ENCODE measurements at places on chromosomes 1 and 21.
A peak's percentile ranks its signal among the peaks of the same experiment; 100 is the strongest.

DNA sequence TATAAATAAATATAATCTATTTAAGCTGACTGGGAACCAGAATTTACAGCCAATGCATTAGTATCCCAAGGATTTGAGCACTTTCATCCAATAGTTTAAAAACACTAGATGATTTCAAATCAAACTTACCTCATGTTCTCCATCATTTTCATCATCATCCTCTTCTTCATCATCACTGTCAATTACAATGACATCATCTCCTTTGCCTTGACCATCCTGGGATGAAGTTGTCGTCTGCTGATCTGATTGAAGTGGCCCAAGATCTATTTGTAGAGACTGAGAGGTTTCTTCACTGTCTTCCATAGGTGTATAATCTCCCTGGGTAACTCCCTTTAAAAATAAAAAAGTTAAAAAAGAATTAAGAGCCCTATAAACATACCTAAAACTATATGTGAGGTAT, 47.7 kb downstream of the TPR start:
- DNase-seq, result no peak

DNA sequence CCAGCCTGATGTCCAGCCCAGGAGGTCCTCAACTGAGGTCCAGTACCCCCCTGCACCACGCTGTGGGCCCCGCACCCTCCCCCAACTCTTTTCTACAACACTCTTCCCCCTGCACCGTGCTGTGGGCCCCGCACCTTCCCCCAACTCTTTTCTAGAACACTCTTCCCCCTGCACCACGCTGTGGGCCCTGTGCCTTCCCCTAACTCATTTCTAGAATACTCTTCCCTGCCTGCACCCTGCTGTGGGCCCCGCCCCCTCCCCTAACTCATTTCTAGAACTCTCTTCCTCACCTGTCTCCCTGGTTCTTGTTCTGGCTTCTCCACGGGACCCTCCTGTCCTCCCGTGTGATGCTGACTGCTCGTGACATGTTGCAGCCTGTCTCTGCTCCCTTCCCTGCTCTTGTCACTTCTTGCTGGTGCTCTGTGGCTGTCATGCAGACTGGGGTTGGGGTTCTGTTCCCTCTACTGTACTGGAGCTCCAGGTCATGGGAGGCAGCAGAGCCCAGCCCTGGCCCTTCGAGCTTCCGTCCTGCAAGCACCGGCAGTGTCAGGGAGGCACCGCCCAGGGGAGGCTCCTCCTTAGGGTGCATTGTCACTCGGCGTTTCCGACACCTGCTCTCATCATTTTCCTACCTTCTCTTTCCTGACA, 160.1 kb upstream of the COL6A1 start:
- no peak for DNase-seq

DNA sequence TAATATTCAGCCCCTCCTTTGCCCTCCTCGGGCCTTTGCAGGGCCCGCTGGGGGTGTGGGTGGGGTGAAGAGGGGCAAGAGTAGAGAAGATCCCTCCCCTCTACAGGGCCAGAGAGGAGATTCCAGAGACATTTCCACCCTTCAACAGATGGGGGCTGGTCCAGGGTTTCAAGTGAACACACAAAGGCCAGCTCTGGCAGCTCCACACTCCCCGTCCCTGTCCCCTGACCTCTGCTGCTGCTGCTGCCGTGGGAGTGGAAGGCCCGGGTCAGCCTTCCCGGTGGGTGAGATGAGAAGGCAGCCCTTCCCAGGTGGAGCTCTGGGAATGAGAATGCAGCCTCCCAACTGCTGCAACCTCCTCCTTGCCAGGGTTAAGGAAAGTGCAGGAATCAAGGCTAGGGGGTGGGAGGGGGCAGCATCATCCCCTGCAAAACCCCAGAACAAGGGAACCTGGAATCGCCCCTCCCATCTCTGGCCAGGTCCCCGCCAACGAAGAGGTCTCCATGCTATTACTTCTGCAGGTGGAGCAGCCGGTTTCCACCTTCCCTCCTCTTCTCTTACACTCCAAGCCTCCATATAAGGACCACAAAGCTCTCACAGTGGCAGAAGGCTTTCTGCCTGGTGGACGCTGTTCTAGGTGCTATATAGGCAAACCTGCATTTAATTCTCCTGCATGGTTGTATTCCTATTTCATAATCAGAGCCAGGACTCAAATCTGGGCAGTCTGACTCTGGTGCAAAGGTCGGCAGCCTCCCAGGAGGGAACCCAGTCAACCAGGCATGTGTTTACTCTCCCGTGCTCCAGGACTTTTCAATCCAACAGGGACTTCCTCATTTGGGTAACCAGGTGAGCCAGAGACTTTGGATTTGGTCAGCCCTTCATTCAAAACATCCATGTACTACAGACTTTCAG, 22.9 kb upstream of the ARHGEF10L start:
- DNase-seq, result no peak

GRCh38 chr1:112457955-112458354, 50.8 kb upstream of the WNT2B start:
- no peak for DNase-seq

GRCh38 chr1:232743999-232744398, 61.2 kb upstream of the MAP10 start:
- DNase-seq, result no peak

- peak; percentile 70 for DNase-seq
Observed at GRCh38 chr1:56139836-56140235, 439.5 kb downstream of the PLPP3 start.

DNA sequence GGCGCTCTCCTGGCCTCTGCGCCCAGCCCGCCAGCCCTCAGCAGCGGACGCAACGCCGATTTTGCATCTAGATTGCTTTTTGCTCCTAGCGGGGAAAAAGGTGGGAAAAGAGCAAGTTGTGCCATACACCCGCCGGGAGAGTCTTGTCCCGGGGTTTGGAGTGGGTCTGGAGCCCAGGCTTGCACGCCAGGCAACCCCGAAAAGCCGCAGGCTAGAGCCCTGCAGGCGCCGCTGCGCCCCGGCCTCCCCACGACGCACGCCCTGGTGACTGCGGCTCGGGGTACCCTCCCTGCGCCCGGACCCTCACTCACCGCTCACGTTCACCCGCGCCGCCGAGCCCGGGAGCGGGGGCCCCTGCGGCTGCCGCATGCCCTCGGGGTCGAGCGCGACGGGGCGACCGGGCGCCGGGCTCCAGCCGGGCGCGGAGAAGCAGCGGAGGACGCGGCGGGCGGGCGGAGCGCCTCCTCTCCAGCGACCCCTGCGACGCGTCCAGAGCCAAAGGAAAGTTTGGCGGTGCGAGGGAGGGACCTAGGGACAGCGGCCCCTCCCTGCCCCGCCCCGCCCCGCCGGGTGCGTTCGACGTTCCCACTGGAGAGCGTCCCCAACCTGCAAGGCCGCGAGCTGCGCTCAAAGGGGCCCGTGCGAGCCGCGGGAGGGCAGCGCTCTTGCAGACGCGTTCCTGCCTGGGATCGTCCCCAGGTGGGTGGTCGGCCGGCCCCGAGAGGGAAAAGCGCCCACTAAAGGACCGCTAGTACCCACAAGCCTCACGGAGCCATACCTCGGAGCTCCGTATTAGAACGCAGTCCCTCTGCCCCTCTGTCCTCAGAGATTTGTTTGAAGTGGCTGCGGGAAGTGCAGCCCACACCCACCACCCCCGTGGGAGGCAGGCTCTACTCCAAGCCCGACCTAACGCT, at the start of gene LPAR3:
Gene LPAR3 (minus strand): TSS at position 502 of the 914 bp plus-strand sequence. CDS start 27,086 bp downstream, outside the sequence.
- DNase-seq, result no peak

GRCh38 chr1:76254104-76255030, 179.8 kb downstream of the ST6GALNAC3 start:
- peak; percentile 51 for DNase-seq

DNA sequence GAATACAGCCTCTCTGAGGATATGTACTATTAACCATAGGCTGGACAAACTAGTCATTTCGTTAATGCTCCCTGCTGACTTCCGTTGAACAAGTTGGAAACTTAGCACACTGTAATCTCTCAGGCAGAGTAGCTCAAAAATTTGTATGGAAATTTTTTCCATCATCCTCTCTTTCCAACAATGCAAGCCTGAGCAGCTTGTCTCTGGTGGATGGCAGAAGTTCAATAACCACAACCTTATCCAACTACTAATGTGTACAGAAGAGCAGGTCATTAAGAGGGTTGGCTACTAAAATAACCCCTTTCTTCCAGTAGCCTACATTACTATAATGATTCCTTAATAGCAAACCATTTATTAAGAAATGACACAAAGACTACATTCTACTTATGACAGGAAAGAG, 262.3 kb downstream of the NFIA start:
- DNase-seq, result peak; percentile 43

DNA sequence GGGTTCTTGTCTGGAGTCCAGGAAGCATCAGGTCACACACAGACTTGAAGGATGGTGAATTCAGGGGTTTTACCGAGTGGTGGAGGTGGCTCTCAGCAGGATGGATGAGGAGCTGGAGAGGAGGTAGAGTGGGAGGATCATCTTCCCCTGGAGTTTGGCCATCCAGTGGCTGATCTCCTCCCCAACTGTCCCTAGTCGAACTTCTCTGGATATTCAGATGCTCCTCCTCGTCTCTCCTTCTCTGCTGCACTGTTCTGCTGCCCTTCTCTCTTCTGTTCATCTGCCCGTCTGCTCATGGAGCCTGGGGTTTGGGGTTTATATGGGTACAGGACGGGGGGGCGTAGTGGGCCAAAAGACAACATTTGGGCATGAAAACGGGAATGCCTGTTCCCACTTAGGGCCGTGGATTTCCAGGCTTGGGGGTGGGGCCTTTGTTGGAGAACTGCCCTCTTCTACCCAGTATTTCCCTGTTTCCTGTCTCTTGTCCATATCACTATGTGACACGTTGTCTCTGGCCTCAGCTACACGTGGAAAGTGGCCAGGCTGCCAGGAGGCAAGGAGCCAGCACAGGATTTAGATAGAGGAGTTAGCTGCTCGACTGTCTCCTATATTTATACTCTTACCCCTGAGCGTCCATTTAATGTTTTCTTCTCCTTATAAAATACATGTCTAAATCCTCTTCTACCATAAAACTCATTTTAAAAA, 76.7 kb downstream of the SIPA1L2 start:
- DNase-seq, result peak; percentile 23

DNA sequence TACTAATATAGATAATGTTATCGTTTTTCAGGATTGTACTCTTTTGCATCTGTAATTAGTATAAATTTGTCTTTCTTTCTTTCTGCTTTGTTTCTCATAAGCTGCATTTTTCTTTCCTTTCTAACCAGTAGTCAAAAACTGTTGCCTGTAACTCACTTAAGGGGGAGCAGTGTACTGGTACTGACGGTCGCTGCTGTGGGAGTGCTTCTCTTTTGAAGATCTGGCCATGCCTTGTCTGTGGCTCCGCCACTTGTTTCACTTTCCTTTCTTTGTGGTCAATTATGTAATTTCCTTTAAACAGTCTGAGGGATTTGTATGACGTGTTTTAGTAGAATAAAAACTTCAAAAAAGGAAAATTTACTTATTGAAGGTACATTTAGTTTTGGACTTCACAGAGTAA, 37.0 kb downstream of the MIA3 start:
- DNase-seq, result peak; percentile 9

GRCh38 chr1:32241001-32241763, 5.8 kb upstream of the FAM167B start:
- peak; percentile 50 for DNase-seq

GRCh38 chr1:29933067-29933466, 696.7 kb downstream of the PTPRU start:
- no peak for DNase-seq

GRCh38 chr1:7902478-7903085, 38.1 kb downstream of the TNFRSF9 start:
- peak; percentile 59 for DNase-seq

GRCh38 chr21:44290327-44291077, 4.8 kb downstream of the AIRE start:
- no peak for DNase-seq

DNA sequence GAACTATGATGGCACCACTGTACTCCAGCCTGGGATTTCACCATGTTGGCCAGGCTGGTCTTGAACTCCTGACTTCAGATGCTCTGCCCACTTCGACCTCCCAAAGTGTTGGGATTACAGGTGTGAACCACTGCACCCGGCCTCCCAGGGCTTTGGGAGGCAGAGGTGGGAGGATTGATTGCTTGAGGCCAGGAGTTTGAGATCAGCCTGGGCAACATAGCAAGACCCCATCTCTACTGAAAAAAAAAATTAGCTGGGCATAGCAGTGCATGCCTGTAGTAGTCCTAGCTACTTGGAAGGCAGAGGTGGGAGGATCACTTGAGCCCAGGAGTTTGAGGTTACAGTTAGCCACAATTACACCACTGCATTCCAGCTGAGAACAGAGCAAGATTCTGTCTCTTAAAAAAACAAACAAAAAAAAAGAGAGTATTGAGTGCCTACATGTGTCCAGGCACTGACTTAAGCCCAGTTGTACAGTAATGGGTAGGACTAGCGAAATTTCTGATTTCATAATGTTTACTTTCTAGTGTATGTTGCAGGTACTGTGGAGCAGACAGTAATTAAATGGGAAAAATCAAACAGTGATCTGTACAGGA, 4.2 kb downstream of the MANEAL start:
- DNase-seq, result peak; percentile 74

GRCh38 chr1:195909061-195909460, 699.2 kb downstream of the KCNT2 start:
- no peak for DNase-seq

DNA sequence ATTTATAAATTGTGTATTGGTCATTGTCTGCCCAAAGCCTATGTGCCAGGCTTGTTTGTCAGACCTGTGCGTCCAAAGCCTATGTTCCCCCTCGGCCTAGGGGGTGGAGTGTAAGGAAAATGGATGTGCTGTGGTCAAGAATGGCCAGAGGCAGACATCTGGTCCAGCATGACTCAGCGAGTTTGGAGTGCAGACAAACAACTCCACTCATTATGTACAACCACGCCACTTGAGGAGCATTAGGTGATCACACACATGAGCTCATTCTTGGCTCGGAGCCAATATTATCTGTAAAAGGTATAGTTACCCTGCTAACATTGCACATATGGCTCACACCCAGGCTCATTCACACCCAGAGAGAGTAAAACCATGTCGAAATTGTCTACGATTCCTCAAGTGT, 1047.6 kb upstream of the ADGRL4 start:
- peak; percentile 89 for DNase-seq

DNA sequence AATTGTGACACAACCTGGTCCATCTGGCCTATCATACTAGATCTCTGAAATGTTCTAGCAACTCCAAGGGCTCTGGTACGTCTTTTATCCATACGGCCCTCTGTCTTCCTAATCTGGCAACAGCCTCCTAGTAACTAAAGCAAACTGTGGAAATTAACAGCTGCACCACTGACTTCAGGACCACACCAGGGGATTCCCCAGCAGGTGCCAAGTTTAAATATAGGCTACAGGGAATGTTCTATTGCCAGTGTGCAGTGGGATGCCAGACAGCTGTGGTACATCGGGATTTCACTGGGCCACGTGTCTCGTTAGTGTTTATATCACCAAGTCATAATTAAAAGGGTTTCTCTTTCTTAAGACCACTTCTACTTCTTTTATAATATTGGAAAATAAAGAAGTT, 94.3 kb downstream of the RGS2 start:
- DNase-seq, result no peak

DNA sequence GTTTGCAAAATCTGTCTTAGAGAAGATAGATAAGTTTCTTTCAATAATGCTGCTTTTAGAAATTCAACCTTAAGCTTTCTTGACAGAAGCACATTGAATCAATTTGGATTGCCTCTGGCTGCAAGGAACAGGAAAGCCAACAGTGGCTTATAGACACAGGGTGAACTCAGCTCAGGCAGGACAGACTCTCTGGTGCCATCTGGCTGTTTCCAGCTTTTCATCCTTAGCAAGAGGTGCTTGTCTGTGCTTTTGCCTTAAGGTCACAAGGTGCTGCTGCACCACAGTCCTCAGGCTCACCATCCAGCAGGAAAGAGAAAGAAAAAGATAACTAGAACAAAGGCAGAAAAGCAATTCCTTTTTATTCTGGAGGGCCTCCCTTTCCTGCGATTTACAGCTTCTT, 93.7 kb upstream of the ETS2 start:
- DNase-seq, result peak; percentile 41

All from astrocyte of the spinal cord (primary cell).